Fibroblast of the conjunctiva (primary cell): ENCODE measurements at places on chromosomes 2 and 18.
A peak's percentile ranks its signal among the peaks of the same experiment; 100 is the strongest.

- no peak for DNase-seq
Measured at GRCh38 chr2:60818272-60818671, 62.2 kb downstream of the PAPOLG start.

- DNase-seq = no peak
Measured at GRCh38 chr18:73884868-73885267, 262.8 kb downstream of the FBXO15 start.

GRCh38 chr2:171512683-171513195 lies 9.5 kb upstream of the CYBRD1 start:
- no peak for DNase-seq

- DNase-seq = no peak
Measured at GRCh38 chr2:35989503-35989902, 366.1 kb upstream of the CRIM1 start.

DNA sequence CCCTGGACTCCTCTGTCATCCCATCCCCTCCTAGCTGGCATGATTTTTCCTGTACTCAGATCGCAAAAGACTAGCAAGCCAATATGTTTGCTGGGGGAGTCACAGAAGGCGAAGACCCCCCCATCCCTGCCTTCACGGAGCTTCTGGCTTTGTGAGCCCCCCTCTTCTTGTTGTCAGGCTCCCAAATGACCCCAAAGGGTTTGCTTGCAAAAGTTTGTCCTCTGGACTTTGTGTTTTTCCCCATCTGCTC lies 169.9 kb downstream of the SMAD7 start:
- no peak for DNase-seq

- no peak for DNase-seq
Measured at GRCh38 chr2:96484091-96484490, 21.1 kb downstream of the NEURL3 start.

- no peak for DNase-seq
Measured at GRCh38 chr2:156132941-156133340, 199.6 kb downstream of the NR4A2 start.

GRCh38 chr2:196253116-196253480 lies 81.7 kb upstream of the STK17B start:
- DNase-seq = no peak

DNA sequence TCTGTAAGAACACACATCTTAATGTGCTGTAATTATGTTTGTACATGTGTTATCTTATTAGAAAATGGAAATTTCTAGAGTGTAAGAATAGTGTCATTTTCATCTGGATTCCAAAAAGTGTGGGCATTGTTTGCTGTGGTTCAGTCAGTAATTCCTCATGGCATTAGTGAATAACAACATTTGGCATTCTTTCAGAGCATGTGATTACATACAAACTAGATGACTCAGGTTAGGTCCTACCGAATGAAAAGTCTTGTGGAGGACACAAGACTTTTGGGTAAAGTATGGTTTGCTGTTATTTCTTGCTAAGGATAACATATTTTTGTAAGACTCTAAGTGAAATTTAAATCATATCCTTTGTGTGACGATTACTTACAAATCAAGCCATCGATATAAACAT lies 593.1 kb upstream of the NRXN1 start:
- peak; percentile 1 for DNase-seq

GRCh38 chr2:126657636-126658318 lies 1.8 kb downstream of the GYPC start:
- peak; percentile 98 for DNase-seq

DNA sequence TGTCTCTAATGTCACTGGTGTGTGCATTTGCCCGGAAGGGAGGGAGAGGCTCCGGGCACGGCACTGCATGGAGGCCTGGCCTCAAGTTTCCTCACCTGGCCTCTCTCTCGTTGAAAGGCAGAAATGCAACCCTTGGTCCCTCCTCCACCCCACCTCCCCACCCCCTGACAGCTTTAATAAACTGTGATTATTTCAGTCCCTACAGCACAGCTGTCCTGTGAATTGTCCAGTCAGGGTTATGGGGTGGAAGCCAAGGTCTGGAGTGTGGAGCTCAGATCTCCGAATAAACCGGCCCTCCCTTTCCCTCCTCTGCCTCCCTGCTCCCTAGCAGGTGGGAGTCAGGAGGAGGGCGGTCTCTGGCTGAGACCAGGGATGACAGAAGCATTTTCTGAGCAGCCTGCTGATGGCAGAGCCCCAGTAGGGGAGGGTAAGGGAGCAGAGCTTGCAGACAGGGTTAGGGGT lies 199.2 kb upstream of the SMAD2 start:
- no peak for DNase-seq

DNA sequence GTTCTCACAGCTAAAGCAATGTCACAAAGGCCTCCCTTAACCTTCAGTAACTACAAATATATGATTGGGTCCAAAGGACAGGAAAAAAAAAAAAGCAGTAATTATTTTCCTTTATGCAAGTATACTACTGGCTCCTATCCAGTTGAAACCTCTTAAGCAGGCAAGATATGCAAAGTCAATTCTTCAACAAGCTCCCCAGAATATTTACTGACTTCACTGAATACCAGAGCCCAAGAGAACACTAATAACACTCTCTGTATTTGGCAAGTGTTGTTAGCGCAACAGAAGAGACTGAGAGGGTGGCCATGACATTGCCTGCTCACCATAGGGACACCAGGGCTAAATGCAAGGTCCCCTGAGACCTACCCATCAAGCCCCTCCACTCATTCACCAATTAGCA lies 74.5 kb downstream of the AP1S3 start:
- no peak for DNase-seq

DNA sequence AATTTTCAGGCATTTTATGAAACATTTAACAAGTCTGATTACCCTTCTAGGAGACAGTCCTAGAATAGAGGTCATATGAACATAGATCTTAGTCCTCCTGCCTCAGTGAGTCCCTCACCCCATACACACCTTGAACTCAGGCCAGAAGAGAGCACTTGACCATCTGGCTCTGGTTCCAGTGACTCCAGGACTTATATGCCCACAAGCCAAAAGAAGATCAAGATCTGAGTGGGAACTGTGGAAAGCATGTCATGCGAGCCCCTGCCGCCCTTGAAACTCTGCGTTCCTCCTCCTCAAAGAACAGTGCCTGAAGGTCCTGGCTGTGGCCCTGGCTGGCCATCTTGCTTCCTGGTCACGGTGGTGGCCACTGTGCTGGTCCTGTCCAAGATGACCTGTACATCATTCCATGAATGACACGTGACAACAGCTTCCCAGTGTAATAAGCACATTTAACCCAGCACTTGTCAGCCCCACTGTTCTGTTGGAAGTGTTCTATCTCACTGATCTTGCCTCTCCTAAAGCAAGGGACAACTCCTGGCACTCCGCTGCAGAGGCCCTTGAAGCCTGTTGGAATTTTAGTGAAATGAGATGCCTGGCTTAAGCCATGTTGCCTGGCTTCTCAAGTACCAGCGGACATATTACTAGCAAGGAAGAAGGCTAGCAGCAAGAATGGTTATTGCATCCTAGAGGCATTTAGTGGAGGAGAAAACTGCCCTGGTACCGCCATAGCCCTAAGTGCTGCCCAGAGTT lies 17.6 kb downstream of the TTC32 start:
- DNase-seq = no peak

GRCh38 chr18:12034241-12035100 lies 53.2 kb downstream of the IMPA2 start:
- DNase-seq = no peak

DNA sequence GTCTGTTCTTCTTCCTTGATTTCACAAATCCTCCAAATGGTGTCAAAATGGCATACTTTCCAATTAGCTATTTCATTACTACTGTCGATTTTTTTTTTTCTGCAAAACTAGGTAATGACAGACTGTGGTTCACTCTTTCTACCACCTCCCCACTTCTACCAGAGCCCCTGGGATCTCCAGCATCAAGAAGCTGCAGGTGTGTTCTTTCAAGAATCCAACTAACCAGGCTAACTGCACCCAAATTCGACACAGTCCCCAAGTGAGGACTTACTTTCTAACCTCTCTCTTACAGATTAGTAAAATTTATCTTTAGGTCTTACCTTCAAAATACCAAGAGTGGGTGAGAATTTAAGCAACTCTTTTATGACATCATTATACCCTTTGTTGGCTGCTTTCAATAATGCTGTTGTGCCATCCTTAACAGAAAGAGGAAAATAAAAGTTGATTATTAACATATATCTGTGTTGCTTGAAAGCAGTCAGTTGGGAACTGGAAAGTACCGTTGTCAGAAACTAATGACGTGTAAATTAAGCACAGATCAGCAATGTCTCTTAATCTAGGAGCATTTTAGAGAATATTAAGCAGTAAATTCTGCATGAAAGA lies 31.2 kb upstream of the NPC1 start:
- no peak for DNase-seq

DNA sequence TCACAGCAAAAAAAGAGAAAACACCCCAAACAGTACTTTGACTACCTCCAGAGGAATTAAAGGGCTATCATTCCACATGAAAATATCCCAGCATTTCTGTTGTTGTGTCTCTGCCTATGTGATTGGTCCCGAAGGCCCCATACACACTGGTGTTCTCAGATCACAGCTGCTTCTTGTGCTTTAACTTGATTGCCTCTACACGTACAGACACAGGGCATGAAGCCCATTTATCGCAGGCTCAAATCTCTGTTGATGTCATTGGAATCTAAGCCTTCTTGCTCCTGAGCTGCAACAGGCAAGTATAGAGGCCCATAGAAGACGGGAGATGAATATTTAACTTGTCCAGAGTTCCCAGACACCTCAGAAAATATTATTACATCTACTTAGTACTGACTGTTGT lies 405.2 kb downstream of the NCKAP5 start:
- no peak for DNase-seq

GRCh38 chr2:141438536-141438935 lies 692.3 kb downstream of the LRP1B start:
- no peak for DNase-seq

- DNase-seq = peak; percentile 17
Measured at GRCh38 chr18:76875390-76876325, 53.3 kb downstream of the ZNF236 start.

DNA sequence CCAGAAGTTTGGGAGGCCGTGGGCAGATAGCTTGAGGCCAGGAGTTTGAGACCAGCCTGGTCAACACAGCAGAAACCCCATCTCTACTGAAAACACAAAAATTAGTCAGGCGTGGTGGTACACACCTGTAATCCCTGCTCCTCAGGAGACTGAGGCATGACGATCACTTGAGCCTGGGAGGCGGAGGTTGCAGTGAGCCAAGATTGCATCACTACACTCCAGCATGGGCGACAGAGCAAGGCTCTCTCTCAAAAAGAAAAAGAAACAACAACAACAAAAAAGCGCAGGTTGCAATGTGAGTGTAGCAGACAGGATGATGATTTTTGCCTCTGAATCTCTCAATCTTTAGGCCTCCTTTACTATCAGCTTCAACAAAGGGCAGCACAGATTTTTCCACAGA lies 2.7 kb upstream of the USP14 start:
- no peak for DNase-seq

DNA sequence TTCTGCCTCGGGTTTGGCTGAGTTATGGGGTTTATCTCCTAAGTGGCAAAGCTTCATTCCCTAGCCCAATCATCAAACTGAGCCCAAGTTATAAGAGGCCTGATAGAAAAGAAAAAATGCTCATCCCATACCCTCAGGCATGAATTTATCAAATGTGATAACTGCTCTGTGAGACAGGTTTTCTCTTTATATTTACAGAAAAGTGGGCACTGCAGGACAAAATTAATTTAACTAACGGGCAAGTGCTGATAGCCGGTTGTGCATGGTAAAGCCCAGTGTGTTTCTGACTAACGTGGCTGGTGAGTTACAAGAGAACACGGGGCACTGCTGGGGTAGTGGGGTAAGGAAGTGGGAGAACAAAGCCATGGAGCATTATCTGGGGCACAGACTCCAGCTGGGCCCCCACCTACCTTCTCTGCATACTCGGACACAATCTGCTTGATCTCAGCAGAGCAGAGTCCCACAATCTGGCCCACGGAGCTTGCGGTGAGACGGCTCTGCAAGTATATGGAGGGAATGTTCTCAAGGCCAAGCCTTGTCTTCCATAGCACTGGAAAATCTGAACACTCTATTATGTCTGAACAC lies 40.3 kb downstream of the CCDC93 start:
- DNase-seq = no peak

DNA sequence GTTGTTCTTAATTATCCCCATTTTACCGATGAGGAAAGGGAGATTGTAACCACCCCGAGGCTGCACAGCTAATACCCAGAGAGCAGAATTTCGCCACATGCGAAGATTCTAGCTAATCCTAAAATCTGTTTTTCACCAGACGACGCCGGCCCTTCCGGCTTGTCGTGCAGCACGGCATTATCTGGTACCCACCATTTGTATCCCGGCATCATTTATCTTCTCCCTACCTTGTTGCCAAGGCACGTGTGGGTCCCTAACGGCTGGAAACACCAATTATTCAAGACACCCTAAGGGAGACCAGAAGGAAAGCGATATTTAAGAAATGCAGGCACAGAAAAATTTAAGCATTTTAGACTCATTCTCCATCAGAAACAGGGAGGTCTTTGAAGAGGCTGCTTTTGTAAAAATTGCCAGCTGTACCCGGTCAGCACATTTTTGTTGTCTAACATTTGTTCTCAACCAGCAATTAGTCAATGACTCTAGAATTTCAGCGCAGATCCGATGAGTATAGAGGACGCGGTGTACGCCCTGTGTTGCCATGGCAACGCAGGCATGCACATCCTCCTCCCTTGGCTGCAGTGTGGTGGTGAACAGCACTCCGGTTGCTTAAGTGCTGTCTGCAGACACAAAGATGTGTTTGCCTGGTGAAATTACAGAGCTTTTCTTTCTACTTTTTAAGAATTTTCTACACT lies 111.6 kb downstream of the AGAP1 start:
- peak; percentile 99 for DNase-seq

- no peak for DNase-seq
Measured at GRCh38 chr2:113164930-113165585, 8.7 kb upstream of the PSD4 start.

DNA sequence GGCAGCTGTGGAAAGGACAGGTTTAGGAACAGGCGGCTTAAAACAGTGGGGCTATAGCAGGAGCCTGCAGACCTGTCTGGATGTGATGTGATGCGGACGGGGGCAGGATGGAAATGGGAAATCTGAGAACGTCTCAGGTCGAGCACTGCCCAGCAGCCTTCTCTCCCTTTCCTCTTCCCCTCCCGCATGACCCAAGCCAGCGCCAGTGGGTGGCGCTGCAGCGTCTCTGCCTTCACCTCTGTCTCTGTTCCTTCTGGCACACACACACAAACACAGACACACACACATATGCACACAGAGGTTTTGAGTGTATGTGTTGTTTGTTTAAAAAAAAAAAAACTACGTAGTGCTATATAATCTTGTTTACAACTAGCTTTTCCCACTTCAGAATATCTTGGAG lies 82.0 kb upstream of the SLC66A3 start:
- DNase-seq = no peak

GRCh38 chr18:3852321-3852720 lies 402.3 kb downstream of the TGIF1 start:
- DNase-seq = no peak

- peak; percentile 28 for DNase-seq
Measured at GRCh38 chr2:63189026-63189425, 138.4 kb downstream of the OTX1 start.

GRCh38 chr18:29465526-29465925 lies 1288.6 kb upstream of the CDH2 start:
- DNase-seq = no peak

GRCh38 chr2:60125611-60126426 lies 427.6 kb downstream of the BCL11A start:
- DNase-seq = no peak

GRCh38 chr2:200353120-200353519 lies 46.6 kb downstream of the SPATS2L start:
- peak; percentile 21 for DNase-seq
